ENCODE measurements at places on chromosomes 4 and X. TPM values are rescaled to one million over a fixed set of nuclear protein-coding genes. Genes with fewer than 3 reads are reported as not detected.

- DNase-seq, result no peak
These were observed 475.5 kb upstream of the ADGRL3 start for GRCh38 chr4:60724623-60725022.

- peak; percentile 83 for DNase-seq
These were observed 738.3 kb upstream of the FRG1 start for GRCh38 chr4:189202182-189202868.

DNA sequence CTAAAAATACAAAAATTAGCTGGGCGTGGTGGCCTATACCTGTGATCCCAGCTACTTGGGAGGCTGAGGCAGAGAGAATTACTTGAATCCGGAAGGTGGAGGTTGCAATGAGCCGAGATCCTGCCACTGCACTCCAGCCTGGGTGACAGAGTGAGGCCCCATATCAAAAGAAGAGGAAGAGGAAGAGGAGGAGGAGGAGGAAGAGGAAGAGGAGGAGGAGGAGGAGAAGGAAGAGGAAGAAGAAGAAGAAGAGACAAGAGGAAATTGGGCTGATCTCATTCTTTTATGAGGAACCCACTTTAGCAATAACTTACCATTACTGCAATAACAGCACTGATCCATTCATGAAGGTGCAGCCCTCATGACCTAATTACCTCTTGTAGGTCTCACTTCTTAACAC, 138.9 kb upstream of the GIMD1 start:
- no peak for DNase-seq

DNA sequence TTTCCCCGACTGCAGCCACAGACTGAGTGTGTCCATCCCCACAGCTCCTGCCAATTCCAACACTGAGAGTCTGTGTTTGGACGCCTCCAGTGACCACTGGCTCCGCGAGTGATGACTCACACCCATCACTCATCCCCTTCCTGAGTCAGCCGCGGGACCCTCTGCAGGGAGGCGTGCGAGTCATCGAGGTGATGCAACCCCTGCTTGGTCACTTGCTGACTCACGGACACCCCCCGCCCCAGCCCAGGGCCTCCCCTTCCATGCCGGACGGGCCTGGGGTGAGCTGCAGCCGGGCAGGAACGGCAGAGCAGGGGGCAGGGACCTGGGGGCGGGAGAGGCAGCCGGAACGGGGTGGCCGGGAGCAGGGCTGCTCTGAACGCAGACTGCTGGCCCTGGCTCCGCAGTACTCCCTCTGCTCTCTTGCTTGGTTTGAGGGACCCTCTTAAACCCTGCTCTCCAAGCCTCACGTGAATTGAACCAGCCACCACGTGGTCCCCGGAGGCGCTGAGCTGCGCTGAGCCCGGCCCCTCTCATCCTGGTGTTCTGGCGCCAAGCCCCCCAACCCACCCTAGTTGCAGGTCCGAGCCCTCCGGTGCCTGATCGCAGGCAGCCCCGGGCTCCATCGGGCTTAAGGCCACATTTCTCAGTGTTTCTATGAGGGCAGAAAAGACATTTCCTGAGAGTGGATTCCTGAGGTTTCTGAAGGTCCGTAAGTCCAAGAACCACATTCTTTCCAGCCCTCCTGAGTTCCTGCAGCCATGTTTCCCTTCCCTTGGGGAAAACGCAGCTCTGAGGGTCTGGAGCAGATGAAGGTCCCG, 32.4 kb downstream of the FGFRL1 start:
- peak; percentile 95 for DNase-seq

DNA sequence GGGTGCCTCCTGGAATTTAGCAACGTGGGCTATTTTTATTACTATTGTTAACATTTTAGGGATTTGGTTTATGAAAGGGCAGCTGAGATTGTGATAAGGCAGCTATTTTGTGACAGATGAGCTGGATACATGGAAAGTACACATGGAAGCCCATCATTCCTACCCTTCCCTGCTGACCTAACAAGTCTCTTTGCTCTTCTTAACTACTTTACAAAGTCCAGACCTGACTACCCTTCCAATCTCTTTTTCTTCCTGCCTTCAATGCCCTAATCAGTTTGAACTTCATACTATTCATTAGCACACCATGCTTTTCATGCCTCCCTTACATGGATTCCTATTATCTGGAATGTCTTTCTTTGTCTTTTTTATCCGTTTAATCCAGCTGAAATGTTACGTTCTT, 9.4 kb upstream of the AFP start:
- no peak for DNase-seq

- no peak for DNase-seq
These were observed 62.5 kb upstream of the MCUB start for GRCh38 chr4:109497511-109497910.

DNA sequence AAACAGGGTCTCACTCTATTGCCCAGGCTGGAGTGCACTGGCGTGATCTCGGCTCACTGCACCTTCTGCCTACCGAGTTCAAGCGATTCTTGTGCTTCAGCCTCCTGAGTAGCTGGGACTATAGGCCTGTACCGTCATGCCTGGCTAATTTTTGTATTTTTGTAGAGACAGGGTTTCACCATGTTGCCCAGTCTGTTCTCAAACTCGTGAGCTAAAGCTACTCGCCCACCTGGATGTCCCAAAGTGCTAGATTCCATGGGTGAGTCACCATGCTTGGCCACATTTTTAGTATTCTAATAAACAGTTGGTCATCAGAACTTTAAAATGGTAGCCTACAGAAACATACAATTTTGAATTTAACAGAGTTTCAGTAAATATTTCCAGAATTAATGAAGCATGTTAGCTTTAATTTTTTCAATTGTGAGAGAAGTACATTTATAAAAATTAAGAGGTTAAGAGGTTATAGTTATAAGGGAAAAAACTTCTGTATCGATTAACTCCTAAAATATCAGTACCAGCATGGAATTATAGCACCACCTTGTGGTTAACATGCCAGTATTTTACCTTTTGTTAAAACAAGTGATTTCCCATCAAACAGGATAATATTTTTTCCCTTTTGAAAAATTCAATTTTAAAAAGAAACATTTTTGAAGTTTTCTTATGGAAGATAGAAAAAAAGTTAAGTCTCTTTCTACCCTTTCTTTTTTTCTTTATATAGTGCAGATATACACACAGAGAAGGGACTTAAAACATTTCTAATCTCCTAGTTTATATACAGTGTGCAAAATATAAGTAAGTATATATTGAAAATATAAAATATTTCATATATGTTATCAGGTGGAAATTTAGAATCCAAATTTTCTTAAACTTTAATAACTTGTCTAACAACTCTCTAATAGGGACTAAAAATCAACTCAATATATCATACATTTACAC, 35.4 kb downstream of the CEP44 start:
- no peak for DNase-seq

GRCh38 chr4:39526765-39527295, 409 bp downstream of the UGDH start:
- no peak for DNase-seq

DNA sequence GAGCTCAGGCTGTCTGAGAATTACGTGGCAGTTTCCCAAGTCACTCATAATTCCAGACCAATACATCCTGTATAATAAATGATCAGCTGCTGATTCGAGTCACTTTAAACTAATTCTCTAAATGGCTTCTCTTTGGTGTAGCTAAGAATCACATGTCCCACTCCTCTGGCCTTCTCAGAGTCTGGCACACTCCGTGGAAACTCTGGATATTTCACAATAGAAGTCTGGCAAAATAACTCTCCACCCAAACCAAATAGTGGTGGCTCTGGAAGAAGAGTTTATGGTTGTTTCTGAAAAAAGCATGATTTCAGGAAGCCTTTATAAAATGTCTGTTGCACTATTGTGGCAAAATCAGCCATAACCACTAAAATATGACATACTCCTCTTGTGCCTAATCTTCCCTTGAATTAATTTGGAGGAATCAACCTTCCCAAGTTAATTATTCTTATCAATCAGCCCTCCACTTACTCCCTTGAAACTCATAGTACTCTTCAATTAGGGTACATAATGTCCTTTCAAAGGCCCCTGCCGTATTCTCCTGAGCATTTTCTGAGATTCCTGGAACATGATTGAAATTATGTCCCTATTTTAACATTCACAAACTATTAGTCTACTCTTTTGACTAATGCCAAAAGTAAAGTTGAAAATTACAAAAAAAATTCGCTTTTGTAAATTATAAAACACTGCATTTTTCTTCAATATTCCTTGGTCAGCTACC, 991.6 kb downstream of the FAT4 start:
- no peak for DNase-seq

DNA sequence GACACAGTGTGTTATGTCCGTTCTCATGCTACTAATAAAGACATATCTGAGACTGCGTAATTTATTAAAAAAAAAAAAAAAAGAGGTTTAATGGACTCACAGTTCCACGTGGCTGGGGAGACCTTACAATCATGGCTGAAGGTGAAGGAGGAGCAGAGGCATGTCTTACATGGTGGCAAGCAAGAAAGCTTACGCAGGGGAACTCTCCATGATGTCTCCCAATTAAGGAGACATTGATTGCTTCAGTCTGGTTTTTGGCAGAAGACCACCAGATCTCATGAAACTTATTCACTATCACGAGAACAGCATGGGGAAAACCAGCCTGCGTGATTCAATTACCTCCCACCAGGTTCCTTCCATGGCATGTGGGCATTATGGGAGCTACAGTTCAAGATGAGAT, 221.8 kb downstream of the ASMT start:
- no peak for DNase-seq

DNA sequence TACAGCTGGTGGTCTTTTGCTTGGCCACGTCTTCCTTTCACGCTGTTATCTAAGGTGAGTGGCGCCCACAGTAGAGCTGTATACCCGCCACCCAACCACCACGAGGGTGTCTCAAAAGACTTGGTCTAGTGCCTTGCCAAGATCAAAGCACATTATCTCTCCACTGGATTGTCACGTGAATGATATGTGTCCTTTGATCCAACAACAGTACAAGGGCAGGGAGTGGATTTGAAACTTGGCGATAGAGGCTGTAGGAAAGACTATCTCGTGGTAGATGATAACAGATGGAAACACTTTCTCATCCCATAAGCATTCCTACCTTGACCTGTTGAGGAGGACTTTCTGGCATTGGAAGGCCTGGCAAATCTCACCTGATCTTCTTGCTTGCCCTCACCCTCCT, 37.7 kb upstream of the BCLAF3 start:
- no peak for DNase-seq

DNA sequence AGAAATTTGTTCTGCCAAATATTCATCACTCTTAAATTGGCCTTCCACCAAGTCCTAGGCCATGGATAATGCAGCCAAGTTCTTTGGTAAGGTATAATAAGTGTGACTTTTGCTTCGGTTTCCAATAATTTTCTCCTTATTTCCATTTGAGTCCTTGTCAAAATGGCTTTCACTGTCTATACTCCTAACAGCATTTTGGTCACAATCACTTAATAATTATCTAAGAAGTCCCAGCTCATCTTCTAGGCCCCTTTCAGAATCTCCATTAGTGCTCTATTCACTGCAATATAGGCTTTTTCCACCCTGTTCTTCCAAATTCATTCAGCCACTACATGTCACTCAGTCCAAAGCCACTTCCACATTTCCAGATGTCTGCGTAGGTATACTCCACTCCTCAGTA, 51.0 kb upstream of the SPIN4 start:
- no peak for DNase-seq

GRCh38 chr4:154877110-154877760, 96.2 kb downstream of the RBM46 start:
- no peak for DNase-seq

DNA sequence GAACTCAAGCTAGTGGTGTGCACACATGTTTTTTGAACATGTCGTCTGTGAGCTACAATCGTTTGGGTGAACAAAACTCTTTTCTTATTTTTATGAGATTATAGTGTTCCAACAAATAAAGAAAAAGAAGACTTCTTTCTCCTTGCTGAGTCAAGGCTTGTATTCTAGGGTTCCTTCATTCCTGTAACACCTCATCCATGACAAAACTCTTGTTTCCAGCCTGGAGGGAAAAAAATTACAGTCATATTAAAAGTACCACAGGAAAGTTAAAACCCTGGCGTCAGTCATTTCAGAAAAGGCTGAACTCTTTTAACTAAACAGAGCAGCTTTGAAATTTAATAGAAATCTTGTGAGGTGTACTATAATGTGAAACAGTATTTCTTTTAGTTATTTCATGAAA, 79.2 kb upstream of the BOD1L1 start:
- no peak for DNase-seq

DNA sequence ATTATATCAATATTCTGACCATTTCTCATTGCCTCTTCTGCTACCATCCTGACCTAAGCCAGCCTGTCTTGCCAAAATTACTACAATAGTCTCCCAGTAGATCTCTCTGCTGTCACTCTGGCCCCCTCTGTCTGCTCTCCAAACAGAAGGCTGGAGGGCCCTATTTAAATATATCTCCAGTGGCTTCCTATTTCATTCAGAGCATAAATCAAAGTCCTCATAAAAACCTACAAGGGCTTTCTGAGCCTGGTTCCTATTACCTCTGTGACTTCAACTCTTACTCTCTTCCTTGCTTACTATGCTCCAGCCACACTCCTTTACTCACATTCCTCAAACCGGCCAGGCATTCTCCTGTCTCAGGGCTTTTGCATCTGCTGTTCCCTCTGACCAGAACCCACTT, 19.0 kb downstream of the IGSF1 start:
- DNase-seq, result no peak

DNA sequence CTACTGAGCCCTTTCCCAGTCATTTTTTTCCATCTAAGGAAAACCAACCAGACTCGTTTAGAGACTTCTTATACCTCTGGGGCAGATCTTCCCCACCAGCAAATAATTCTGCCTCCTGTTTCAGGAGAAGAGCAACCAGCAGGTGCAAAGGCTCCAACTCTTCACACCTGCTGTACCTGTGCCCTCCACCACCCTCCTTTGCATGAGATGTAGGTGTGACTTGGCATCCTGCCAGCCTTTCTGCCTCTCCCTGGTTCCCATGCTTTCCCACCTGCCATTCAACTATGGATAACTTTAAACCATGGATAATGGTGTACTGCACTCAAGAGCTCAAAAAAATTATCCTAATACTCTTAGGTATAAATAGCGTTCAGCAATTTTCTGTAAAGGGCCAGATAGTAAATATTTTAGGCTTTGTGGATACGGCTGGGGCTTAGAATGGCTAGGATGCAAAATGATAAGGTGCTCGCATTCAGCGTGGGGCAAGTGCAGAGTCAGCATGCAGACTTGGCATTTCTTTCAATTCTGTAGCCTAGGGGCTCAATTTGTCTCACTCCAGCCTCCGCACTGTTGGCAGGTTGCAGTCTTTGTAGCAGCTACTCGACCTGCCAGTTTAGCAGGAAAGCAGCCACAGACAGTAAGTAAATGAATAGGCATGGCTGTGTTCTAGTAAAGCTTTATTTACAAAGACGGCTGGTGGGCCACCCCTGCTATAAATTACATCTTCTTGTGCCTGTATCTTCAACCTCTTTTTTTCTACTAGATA, 79.8 kb downstream of the HCCS start:
- DNase-seq, result no peak

The SMIM31 gene
- total RNA-seq, result not detected

The RASGEF1B gene
- total RNA-seq, result 106 TPM

The FRAS1 gene
- 6.0 TPM for total RNA-seq

The GPR50 gene
- total RNA-seq, result not detected

The PORCN gene
- total RNA-seq, result 30.0 TPM

The MAGEA2B gene
- not detected for total RNA-seq

The MGARP gene
- total RNA-seq, result not detected

The SHISA3 gene
- not detected for total RNA-seq

All from suprapubic skin (tissue), 4 donors.